A375 (cell line): ENCODE measurements at places on chromosomes 5 and 9. TPM values are rescaled to one million over a fixed set of nuclear protein-coding genes. Genes with fewer than 3 reads are reported as not detected.

IFNB1 gene
- not detected in 2 replicates for total RNA-seq

DDX4 gene
- not detected in 2 replicates for total RNA-seq

PCDHA13 gene
- total RNA-seq: 1.3 and 1.4 TPM in 2 replicates

SGCD gene
- 0.08 TPM in 1 of 2 replicates, not detected in the other for total RNA-seq

CFAP77 gene
- 0.26 TPM in 1 of 2 replicates, not detected in the other for total RNA-seq

SLC36A3 gene
- total RNA-seq: not detected in 2 replicates

CCDC112 gene
- 7.4 and 15.2 TPM in 2 replicates for total RNA-seq

ADGRV1 gene
- 5.1 and 6.0 TPM in 2 replicates for total RNA-seq

ARL10 gene
- 0.30 and 1.4 TPM in 2 replicates for total RNA-seq

LRRC19 gene
- not detected in 2 replicates for total RNA-seq

EQTN gene
- not detected in 2 replicates for total RNA-seq

PLAC8L1 gene
- 0.19 and 0.34 TPM in 2 replicates for total RNA-seq

FOXD4L5 gene
- total RNA-seq: 0.15 TPM in 1 of 2 replicates, not detected in the other

PCDHGA1 gene
- total RNA-seq: 2.5 TPM in 2 replicates

MPDZ gene
- 27.2 and 38.3 TPM in 2 replicates for total RNA-seq

DAB2IP gene
- total RNA-seq: 9.4 and 9.5 TPM in 2 replicates

SLC4A9 gene
- not detected in 2 replicates for total RNA-seq

DRD1 gene
- not detected in 2 replicates for total RNA-seq

PCDHGB3 gene
- 0.83 and 1.5 TPM in 2 replicates for total RNA-seq

SLC25A51 gene
- 19.2 and 21.4 TPM in 2 replicates for total RNA-seq

FBXW2 gene
- 42.1 and 51.6 TPM in 2 replicates for total RNA-seq
